Hippocampal formation (tissue), 2 donors: ENCODE measurements at places on chromosomes 5 and 9.
A peak's percentile ranks its signal among the peaks of the same experiment; 100 is the strongest.

DNA sequence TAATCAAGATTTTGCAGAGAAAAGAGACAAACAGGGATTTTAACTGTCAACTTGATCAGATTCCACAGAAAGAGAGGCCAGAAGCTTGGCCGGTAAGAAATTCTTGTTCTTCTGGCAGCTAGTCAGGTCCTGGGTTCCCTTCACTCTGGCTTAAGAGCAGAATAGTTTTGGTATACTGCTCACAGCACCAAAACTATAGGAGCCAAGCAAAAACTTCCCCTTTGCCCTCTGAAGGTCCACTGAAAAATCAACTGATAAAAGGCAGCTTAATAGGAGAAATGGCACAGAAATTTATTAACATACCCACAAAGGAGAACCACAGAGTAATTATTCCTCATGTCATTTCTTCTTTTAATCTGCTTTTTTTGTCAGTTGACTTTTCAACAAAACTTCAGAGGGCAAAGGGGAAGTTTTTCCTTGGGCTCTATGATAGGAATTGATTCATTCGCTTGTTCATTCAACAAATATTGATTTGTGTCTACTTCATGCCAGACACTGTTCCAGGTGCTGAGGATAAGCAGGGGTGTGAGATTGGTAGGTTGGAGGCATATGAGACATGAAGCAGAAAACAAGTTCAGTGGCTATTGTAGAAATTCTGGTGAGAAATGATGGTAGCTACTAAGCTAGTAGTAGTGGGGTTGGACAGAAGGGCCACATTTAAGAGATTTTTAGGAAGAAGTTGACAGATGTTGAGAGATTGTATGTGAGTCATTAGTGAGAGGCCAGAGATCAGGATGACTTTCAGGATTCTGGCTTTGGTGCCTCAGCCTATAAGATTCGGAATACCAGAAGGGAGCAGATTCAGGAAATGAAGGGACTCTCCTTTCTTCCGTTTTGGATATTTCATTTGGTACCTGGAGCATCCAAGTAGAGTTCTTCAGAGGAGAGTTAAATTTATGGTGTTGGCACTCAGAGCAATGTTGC lies 20.6 kb upstream of the NNT start:
- DNase-seq, result no peak

- DNase-seq, result no peak
Measured at GRCh38 chr9:111108946-111109345, 70.7 kb upstream of the LPAR1 start.

DNA sequence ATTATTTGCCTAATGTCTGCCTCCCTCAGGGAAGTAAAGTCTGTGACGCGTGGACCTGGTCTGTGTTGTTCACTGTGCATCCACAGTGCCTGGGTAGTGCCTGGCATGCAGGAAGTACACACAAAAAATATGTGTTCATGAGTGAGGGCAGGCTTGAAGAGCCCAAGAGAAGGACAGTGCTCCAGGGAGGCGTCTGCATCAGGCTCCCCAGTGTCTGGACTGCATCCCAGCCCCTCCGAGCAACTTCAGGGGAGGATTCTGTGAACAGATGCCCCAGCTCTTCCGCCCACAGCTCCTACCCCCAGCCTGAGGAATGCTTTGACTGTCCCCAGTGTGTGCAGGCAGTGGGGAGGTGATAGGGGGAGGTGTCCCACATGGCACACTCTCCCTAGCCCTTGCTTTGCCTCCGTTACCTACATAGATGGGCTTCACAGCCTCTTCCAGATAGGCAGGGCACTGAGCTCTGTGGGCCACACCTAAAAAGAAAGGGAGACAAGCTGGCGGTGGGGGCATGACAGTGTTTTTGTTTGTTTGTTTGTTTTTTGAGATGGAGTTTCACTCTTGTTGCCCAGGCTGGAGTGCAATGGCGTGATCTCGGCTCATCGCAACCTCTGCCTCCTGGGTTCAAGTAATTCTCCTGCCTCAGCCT lies 25.4 kb downstream of the IRF1 start:
- no peak for DNase-seq

GRCh38 chr9:86186696-86187095 lies 72.8 kb downstream of the C9orf153 start:
- no peak for DNase-seq

DNA sequence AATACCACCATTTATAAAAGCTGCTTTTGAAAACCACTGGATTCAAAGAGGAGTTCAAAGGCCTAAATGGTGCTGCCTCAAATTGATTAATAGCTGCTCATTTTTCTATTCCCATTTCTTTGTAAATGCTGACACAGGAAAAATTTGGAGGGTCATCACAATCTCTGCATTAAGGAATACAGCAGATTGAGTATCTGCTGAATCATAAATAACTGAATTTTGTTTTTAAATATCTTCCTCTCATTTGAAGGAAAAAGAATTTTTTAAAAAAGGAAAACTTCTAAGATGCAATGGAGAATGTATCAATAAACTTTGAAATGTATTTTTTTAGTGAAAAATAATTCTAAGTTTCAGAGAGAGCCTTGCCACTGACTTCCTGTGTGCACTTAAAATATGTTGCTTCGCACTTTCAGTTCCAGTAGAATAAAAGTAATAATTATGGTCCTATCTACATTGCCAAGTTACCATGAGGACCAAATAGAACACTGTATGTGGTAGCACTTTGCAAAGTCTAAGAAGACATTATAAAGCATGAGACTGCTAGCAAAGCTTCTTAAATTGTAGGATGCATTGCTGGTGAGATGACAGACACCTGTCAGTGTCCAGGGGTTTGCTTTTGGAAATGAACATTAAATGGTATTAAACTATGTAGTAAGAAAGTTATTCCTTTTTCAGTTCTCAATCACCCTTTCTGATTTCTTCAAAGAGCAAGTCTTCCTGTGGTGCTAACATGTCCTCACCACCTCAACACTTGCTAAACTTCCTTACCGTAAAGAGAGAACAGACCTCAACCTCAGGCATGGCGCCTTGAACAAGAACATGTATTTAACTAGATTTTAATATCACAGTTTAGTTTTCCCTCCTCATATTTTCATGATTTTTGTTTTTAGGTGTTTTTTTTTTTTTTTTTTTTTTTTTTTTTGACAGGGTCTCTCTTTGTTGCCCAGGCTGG lies 555.1 kb downstream of the EBF1 start:
- no peak for DNase-seq

DNA sequence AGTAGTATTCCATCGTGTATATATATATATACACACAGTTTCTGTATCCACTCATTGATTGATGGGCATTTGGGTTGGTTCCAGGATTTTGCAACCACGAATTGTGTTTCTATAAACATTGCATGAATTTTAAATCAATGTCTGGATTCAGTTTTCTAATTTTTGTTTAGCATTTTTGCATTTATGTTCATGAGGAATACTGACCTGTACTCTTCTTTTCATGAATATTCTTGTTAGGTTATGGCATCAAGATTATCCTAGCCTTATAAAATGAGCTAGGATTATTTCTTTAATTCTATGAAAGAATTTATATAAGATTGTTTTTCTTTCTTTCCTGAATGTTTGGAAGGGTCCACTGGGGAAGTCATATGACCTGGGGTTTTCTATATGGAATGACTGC lies 35.3 kb upstream of the TMEM215 start:
- DNase-seq, result no peak

DNA sequence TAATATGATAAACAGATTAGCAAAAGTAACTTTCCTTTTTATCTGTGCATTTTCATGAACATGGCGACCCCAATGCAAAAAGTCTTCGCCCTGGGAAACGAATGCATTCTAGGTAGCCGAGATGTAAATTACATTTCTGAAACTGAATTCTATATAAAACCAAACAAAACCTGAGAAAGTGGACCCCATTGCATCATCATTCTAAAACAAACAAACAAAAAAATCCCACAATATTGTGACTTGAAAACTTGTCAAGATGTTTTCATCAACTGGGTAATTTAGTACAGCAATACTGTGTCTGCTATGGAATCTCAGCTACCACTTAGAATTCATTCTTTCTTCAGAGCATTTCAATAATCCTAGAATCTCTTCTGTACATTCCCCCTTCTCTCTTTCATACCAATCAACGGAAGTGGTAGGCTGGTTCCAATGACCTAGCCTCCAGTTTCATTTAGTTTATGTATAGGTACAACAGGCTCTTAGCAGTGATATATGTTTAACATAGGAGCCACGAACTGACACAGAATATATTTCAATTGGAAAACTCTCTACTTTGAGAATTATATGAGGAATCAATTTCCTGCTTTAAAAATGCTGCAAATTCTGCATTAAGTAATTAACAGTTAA lies 85.6 kb downstream of the FBXW11 start:
- DNase-seq, result no peak

GRCh38 chr9:35928591-35929452 lies 19.5 kb downstream of the SPAAR start:
- DNase-seq, result no peak

- peak; percentile 65 for DNase-seq
Measured at GRCh38 chr5:72179816-72180440, 72.7 kb downstream of the MAP1B start.

DNA sequence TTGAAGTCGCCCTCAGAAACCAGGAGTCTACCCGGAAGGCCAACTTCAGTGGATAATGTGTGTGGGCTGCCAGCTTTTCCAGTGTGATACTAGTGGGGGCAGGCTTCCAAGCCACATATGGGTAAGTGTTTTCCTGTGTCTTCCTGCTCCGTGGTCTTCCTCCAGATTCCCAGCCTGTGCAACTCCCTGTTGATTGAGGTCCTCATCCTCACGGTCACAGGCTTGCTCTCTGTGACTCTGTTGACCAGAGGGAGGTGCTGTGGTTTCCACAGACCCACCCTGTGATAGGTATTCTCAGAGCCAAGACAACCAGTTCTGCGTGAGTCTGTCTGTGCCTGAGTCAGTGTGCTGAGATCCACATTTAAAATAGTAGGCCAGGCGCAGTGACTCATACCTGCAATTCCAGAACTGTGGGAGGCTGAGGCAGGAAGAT lies 388.0 kb upstream of the IRX2 start:
- peak; percentile 1 for DNase-seq

- no peak for DNase-seq
Measured at GRCh38 chr5:14630671-14631070, 33.8 kb upstream of the OTULIN start.

GRCh38 chr5:107092695-107093094 lies 578.0 kb downstream of the EFNA5 start:
- no peak for DNase-seq

DNA sequence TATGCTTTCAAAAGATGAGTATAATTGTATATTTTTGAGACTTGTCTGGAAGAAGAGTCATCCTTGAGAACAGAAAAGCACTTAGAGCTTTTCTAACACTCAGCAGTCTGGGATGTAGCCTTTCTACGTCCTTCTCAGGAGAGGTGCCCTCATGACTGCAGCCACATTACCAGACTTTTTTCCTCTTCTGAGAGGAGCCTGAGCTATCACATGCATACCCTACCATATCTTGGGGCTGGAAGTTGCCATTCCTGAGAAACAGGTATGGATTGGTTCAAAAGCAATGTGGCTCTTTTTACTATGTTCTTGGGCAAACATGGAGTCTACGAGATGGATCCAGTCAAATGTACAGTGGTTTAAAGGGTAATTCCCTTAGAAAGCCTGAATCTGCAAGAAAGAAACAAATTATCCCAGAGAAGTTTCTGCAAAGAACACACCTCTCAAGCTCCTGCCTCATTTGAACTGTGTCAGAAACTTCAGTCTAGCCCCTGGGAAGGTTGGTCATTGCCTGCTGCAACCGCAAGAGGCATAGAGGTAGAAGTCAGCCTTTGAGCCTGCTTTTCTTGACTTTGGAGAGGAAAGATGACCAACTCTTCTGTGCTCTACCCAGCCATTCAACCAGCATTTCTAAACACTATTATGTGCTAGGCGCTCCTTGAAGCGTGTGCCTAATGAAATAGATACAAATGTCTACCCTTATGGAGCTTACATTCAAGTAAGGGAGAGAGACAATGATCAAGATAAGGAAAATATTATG lies 401.9 kb upstream of the ACTBL2 start:
- DNase-seq, result no peak

DNA sequence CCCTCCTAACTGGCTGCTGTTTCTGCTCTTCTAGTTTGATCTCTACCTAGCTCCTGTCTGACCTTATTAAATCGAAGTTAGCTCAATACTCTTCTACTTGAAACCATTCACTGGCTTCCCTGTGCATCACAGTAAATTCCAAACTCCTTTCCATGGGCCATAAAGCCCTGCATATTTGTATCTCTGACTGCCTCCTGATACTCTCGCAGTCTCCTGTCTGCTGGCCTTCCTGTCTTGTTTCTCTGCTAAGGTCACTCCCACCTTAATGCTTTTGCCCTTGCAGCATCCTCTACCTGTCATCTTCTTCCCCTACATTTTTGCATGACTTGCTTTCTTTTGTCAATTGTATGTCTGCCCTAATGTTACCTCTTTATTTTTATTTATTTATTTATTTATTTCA lies 44.8 kb downstream of the SNCAIP start:
- DNase-seq, result no peak

DNA sequence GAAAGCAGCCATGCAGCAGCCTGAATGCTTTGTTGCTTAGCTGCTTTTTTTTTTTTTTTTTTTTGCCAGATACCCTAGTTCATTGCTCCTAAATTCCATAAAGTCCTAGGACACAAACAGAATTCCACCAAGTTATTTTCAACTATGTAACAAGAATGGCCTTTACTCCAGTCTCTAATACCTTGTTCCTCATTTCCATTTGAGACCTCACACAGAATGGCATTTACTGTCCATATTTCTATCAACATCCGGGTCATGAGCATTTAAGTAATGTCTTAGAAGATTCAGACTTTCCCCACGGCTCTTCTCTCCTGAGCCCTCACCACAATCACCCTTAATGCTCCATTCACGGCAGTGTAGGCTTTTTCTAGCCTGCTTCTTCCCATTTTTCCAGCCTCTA lies 31.7 kb upstream of the FBXW11 start:
- DNase-seq, result no peak

DNA sequence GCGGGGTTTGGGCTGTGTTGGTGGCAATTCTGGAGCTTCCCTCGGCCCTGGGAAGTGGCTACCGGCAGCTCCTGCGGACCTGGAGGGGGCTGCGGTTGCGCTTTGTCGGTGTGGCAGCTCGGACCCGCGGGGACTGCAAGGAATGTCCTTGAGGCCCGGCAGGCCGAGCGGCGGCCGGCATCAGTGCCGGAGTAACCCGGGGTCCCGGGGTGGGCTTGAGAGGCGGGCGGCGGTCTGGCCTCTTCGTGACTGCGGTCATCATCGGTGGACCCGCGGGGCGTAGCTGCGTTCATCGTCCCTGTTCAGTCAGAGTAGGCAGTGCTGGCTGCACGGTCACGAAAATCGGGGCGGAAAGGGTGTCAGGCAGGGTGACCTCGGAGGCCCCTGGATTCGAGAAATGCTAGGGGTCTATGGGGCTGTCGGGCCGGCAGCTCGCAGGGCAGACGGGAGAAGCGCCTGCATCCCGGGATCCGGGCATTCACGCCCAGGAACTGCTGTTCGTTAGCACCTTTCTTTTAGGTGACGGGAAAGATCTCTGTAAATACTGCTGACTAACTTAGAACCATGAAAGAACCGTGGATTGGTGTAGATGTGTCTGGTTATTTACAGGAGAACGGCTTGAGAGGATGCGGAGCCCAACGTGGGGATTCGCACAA lies 474 bp downstream of the HMGCR start:
- no peak for DNase-seq

DNA sequence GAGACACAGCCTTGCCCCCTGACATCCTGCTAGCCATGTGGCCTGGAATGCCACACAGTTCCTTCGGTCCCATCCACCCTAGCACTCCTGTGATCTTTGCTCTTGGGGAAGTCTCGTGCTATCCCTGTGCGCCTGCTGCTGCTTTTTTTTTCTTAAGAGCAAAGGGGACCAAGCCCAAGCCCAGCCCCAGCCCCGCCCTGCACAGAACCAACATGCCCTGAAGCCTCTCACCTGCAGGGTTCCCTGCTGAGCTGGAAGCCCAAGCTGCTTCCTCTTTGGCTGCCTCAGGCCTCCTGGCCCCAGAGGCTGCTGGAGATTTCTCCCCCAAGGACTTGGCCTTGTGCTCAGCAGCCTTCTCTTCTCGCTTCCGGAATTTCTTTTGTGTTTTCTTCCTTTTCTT lies 1.8 kb downstream of the SURF6 start:
- no peak for DNase-seq
